ENCODE measurements at places on chromosomes 2 and 18. TPM values are rescaled to one million over a fixed set of nuclear protein-coding genes. Genes with fewer than 3 reads are reported as not detected.

- no peak for DNase-seq
- H3K27ac ChIP-seq: no peak overlapping the region
- no peaks in the 10 kb centered on the region for H3K36me3 ChIP-seq
- H3K4me3 ChIP-seq: no peak overlapping the region
- H3K4me1 ChIP-seq: no peaks in the 10 kb centered on the region
Measured at GRCh38 chr2:171626949-171627348, 60.3 kb upstream of the DYNC1I2 start.

Gene IL1R2
- total RNA-seq: 8.2 TPM

Gene CRYGD
- not detected for total RNA-seq

Gene DPP4
- total RNA-seq: 11.8 TPM

Gene NEB
- 2.8 TPM for total RNA-seq

Gene C2orf80
- not detected for total RNA-seq
